Activated naive CD4-positive, alpha-beta T cell (primary cell): ENCODE measurements at places on chromosomes 2 and 18.

- DNase-seq: no peak
Observed at GRCh38 chr18:12741351-12741750, 38.5 kb downstream of the PSMG2 start.

DNA sequence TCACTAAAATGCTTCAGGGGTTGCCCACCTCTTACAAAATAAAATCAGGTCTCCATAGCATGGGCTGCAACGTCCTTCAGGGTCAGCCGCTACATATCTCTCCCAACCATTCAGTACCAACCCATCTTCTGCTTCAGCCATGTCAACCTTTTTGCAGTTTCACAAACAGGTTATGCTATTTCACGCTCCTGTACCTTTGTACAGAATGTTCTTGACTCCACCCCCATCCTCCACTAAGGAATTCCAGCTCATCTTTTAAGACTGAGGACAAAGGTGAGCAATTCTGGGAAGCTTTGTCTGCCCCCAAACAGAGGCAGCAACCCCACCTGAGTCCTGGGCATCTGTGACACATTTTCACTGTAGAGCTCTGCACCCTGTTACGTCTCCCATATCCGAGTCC, 8.8 kb upstream of the EVA1A start:
- no peak for DNase-seq

GRCh38 chr2:132568656-132569055, 101.3 kb downstream of the LYPD1 start:
- no peak for DNase-seq

DNA sequence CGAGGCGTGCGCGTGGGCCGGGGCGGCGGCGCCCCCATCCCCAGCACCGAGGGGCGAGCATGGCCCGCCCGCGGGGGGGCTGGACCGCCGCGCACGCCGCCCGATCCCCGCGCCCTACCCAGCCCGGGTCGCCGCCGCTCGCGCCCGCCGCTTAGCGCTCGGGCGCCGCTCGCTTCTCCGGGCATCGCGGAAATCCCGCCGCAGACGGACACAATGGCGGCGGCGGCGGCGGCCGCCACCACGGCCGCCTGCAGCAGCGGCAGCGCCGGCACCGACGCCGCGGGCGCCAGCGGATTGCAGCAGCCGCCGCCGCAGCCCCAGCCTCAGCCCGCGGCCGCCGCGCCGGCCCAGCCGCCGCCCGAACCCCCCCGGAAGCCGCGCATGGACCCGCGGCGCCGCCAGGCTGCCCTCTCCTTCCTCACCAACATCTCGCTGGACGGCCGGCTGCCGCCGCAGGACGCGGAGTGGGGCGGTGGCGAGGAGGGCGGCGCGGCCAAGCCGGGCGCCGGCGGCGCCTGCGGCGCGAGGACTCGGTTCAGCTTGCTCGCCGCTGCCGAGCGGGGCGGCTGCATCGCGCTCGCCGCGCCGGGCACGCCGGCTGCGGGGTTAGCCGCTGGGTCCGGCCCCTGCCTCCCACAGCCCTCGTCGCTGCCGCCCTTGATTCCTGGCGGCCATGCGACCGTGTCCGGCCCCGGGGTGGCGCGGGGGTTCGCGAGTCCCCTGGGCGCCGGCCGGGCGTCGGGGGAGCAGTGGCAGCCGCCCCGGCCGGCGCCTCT, 453 bp downstream of the CABLES1 start:
- DNase-seq: no peak

GRCh38 chr2:48471048-48471474, 58.9 kb upstream of the STON1 start:
- DNase-seq: no peak

DNA sequence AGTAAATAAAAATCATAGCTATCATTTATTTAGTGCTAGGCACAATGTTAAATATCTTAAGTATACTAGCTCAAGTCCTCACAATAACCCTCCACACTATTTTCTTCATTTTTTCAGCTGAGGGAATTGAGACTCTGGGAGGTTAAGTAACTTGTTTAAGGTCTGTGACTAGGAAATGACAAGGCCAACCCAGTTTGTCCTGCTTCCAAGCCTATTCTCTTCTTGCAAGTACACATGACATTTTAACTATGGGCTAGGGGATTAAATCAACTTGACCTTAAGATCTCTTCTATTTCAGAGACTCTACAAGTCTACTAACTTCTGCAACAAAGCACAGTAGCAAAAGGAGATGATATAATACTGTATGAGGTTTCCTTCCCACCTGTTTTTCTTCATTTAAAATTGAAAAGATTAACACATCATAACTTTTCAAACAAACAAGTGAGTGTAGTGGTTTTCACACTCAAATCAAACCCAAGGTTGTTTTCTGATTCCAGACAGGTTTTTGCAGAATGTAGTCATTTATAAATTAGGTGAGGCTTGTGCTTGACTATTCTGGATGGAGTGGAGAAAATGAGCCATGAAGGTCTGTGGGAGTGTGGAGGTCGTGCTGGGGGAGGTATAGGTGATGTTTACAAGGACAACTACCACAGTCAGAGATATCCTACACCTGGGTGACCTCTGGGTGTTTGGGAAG, 57.0 kb downstream of the CD28 start:
- no peak for DNase-seq

GRCh38 chr2:224444783-224445182, 42.9 kb upstream of the FAM124B start:
- no peak for DNase-seq

DNA sequence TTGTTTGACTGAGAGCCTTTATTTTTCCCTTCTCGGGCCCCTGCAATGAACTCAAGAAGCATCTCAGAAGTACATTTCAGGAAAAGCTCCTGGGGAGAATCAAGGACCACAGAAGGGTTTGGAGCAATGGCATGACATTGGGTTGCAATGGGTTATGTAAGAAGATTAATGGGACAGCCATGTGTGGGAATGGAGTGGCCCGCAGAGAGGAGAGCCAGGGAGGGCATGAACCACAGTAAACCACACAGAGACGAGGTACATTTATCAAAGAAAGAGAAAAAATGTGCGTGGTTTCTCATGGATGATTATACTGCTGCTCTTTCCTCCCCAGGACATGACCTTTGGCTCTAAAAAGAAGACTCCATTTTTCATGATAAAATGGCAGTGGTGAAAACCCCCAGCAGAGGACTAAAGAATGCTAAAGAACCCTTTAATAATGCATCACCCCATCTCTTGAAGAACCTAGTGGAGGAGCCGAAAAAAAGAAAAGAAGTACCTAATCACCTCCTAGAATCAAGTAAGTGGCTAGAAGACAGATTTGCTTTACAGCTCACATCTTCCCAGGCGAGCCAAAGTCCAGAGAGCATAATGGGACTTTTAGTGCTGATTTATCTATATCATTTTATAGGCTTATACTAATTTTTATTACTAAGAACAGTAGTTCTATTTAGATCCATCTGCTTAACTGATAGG, 1.7 kb downstream of the CFAP221 start:
- DNase-seq: no peak

GRCh38 chr18:60064271-60064670, 164.5 kb downstream of the PMAIP1 start:
- DNase-seq: no peak

- no peak for DNase-seq
Observed at GRCh38 chr18:31573051-31573450, 18.6 kb upstream of the TTR start.

GRCh38 chr18:75248426-75249174, 38.0 kb downstream of the TSHZ1 start:
- DNase-seq: no peak

DNA sequence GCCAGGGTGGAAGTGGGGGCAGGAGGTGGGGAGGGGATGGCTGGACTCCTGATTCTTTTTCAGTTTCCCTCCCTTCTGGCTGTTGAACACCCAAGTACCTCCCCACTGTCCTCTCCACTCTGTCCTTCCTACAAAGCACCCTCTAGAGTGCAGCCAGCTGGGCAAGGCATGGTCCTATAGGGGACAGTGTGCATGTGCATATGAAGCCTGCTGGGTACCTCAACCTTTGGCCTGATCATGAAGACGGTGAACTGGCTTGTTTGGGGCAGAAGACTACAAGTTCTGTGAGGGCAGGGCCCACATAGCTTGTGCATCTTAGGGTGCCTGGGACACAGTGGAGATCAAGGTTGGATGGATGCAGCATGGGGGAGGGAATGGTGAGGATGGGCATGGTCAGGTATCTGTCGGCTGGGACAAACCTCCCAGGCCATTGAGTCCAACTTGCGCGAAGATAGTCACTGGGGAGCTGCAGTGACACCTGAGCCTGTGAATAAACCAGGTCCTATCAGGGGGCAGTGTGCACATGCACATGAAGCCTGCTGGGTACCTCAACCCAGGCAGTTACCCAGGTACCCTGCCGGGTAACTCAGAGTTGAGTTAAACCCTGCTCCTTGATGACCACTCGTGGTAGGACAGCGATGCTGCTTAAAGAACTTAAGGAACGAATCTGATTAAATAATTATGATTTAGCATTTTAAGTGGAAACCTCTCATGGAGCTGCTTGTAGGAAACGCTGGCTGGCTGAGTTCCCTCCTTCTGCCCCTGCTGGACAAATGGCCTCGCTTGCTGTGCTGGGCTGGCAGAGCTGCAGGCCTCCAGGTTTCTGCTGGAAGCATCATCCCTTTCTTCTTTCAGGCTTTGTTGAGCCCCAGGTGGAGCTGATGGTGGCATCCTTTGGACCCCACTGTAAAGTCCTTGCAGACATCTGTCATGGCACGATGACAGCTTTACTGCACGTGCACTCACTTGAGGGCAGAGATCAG, 84.0 kb downstream of the POLR1A start:
- DNase-seq: no peak

DNA sequence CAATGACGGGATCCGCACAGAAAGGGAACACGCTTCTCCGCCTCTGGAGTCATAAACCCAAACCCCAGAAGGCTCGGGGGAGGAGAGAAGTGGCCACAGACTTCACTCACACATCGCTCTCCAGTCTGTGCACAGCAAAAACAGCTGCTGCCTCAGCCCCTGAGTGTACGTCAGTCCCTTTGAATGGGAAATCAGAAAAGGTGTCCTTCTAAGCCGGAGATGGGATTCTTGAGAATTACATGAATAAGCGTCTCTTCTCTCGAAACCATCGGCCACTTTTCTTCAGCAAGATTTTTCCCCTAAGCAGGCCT, 78.3 kb downstream of the PDCL3 start:
- DNase-seq: no peak

GRCh38 chr2:72886505-72887031, 640 bp upstream of the SPR start:
- no peak for DNase-seq

GRCh38 chr18:13835202-13835601, 11.3 kb downstream of the MC5R start:
- DNase-seq: no peak

GRCh38 chr2:101064868-101065549, 62.9 kb downstream of the RPL31 start:
- DNase-seq: no peak

GRCh38 chr2:15146960-15147359, 414.2 kb downstream of the NBAS start:
- DNase-seq: no peak

DNA sequence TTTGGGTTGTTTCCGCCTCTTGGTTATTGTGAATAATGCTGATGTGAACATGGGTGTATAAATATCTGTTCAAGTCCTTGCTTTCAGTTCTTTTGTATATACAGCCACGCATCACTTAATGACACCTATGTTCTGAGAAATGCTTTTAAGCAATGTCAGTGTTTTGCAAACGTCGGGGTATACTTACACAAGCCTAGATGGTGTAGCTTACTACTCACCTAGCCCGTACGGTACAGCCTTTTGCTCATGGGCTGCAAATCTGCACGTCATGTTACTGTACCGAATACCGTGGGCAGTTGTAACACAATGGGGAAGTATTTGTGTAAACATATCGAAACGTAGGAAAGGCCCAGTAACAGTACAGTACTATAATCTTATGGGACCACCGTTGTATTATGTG, 12.4 kb downstream of the RALB start:
- DNase-seq: no peak

- DNase-seq: no peak
Observed at GRCh38 chr2:132460781-132461180, 44.2 kb downstream of the GPR39 start.

DNA sequence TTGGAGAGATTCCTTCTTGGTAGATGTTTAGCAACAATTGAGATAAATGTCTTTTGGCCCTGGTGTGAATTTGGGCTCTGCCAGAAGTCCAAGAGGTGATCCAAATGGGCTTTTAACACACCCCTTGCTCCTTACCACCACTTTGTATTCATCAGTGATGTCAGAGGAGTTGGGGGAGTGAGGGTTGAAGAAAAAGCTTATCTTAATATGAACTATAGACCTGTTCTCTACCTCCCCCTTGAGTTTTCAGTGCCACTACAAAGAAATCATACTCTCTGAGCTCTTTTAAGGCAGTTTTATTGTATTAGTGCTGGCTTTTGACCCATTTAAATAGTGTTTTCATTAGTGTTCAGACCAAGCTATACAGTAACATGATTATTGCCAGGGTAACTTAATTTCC, 229.1 kb downstream of the PHLPP1 start:
- DNase-seq: no peak

- no peak for DNase-seq
Observed at GRCh38 chr2:27029051-27029450, 3.7 kb upstream of the TMEM214 start.

GRCh38 chr2:127313406-127313805, 19.5 kb upstream of the ERCC3 start:
- no peak for DNase-seq

- DNase-seq: no peak
Observed at GRCh38 chr2:160538559-160539355, 45.1 kb upstream of the RBMS1 start.

GRCh38 chr2:139259422-139260051, 479.3 kb upstream of the NXPH2 start:
- no peak for DNase-seq

DNA sequence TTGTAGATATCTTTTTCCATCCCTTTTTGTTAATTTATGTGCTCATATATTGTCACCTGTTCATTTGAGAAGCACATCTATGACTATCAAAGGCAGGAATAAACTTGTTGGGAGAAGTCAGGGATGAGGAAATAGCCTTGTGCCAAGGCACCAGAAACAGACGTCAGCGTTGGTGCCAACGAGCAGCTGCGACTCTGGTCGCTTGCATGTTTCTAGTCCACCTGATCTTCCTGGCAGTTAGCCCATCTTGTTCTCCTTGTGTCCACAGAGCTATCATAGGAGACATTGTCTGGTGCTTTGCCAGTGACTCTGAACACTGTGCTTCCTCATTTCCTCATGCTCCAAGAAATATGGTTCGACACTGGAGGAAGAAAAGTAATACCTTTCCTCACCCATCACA, 374.4 kb downstream of the PTPRM start:
- no peak for DNase-seq

GRCh38 chr2:36357847-36358659, 2.5 kb downstream of the CRIM1 start:
- no peak for DNase-seq

DNA sequence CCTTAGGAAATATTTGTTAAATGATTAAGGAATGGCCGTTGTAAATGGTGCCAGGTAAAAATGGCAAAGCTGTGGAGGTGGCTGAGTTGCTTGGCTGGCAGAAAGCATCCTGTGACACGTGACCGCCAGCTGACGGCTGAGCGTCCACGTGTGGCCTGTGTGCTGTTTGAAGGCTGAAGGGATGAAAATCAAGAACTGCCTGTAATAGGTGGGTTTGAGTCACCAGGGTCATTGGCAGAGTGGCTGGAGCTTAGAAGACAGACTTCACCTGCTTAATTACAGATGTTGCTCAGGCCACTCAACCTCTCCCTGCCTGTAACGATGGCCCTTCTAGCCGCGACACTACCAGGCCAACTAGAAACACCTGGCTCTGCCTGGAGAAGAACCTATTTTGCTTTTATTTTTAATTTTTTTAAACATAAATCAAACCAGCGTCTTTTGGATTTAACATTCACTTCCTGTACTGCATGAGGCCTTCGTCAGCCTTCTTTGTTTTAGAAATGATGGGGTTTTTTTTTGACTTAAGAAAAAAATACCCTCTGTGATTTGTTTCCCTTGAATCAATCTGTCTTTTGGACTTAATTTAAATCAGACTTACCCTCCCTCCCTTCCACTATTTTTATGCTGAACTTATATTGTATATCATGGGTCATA, 206.5 kb downstream of the PRKCE start:
- DNase-seq: no peak
